ENCODE measurements at places on chromosomes 6 and 20. TPM values are rescaled to one million over a fixed set of nuclear protein-coding genes. Genes with fewer than 3 reads are reported as not detected.

Gene CDC5L
- 28.9 TPM for total RNA-seq

Gene DHX35
- total RNA-seq = 8.4 TPM

Gene PACSIN1
- 7.3 TPM for total RNA-seq

Gene OR2B6
- not detected for total RNA-seq

Gene ABHD16B
- total RNA-seq = not detected

Gene IRF4
- 0.48 TPM for total RNA-seq

Gene ZHX3
- 5.4 TPM for total RNA-seq

Gene CD40
- 21.3 TPM for total RNA-seq

Gene CPXM1
- total RNA-seq = 74.7 TPM

Gene NOX3
- total RNA-seq = not detected

Gene EPPIN
- total RNA-seq = not detected

Gene SYNJ2
- 32.8 TPM for total RNA-seq

Gene FAM209B
- not detected for total RNA-seq

Gene FAM83C
- total RNA-seq = not detected

Gene DACT2
- total RNA-seq = 16.6 TPM

Gene OR10C1
- not detected for total RNA-seq

Gene RFX6
- total RNA-seq = 0.22 TPM

Gene MAD2L1BP
- total RNA-seq = 32.7 TPM

Gene ENPP1
- total RNA-seq = 11.6 TPM

Gene NOTCH4
- total RNA-seq = 2.0 TPM

Gene KCNQ5
- total RNA-seq = 7.0 TPM

Gene GNMT
- 0.29 TPM for total RNA-seq

Gene ADGB
- total RNA-seq = 1.3 TPM

Gene VAPB
- 50.6 TPM for total RNA-seq

Gene C20orf144
- 0.44 TPM for total RNA-seq

Gene DZANK1
- total RNA-seq = 14.8 TPM

Gene PSORS1C1
- 0.44 TPM for total RNA-seq

Gene BEND6
- total RNA-seq = 0.86 TPM

Gene CSE1L
- 161 TPM for total RNA-seq

Gene TCP11
- total RNA-seq = not detected

Gene STX11
- 0.38 TPM for total RNA-seq

Gene OR2H2
- not detected for total RNA-seq

Gene GPX5
- not detected for total RNA-seq

Gene TNNC2
- total RNA-seq = 0.54 TPM

Gene RNF182
- 3.6 TPM for total RNA-seq

Gene HSPA12B
- total RNA-seq = 1.4 TPM

Gene SEL1L2
- not detected for total RNA-seq

Gene REV3L
- total RNA-seq = 19.2 TPM

Gene OR2H1
- not detected for total RNA-seq

Gene GHRH
- not detected for total RNA-seq

Gene C6orf58
- total RNA-seq = not detected

Gene ASIP
- total RNA-seq = not detected

Gene MMS22L
- total RNA-seq = 36.6 TPM

Gene CLPSL2
- total RNA-seq = 1.0 TPM

Data from endodermal cell (in vitro differentiated cells).